Adipocyte (in vitro differentiated cells): ENCODE measurements at places on chromosomes 13 and 19.
A peak's percentile ranks its signal among the peaks of the same experiment; 100 is the strongest.

GRCh38 chr19:34904664-34905527 is 21.8 kb upstream of the ZNF30 start:
- no peak for DNase-seq

DNA sequence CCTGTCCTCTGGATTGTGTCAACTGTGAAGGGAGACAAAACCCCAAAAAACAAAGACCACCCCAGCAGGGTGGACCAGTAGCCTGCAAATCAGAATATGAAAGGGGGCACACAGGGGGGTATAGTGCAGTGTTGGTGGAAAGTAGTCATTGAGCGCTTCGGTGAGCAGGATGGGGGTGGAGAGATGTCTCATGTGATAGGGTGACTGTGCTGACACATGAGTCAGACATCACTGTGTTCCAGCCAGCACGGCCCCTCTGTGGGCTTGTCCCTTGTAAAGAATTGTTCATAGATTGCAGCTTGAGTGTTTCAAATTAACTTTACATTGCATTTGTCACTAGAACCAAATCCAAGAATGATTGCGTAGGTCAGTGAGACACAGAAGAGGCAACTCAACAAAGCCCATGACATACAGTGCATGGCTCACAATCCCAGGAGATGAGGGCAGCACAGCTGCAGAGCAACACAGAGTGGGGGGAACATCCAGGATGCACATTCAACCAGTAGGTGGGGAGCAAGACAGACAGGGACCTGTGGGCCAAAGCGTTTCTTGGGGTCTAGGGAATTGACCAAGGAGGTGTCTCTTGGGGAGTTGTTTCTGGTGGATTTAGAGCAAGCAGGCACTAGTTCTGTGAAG is 7.5 kb downstream of the ZNF440 start:
- peak; percentile 7 for DNase-seq

DNA sequence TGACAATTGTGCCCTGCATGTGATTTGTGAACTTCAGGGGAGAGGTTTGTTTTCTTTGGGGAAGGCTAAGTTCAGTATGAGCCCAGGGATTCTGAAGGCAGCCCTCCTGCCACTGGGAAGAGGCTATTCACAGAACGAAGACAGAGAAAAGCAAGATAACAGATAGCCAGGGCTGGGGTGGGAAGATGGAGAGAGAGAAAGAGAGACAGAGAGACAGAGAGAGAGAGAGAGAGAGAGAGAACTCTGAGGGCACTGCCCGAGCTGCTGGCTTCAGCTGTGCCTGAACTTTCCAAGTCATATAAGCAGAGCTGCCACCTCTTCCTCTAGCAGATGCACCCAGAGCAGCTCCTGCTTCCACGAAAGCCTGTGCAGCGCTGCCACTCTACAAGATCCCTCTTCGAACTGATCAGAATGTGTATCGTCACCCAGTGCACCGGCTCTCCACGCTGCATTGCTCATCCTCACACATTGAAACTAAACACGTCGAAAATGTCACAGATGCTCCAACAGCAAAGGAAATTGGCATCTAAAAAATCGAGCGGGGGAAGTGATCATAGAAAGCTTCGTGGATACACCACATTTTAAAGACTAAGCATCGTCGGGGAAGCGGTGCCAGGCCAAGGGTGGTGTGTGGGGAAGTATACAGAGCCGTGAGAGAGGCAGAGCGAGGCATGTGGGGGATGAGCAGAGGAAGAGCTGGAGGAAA is 81.8 kb upstream of the SIAH3 start:
- DNase-seq = no peak

DNA sequence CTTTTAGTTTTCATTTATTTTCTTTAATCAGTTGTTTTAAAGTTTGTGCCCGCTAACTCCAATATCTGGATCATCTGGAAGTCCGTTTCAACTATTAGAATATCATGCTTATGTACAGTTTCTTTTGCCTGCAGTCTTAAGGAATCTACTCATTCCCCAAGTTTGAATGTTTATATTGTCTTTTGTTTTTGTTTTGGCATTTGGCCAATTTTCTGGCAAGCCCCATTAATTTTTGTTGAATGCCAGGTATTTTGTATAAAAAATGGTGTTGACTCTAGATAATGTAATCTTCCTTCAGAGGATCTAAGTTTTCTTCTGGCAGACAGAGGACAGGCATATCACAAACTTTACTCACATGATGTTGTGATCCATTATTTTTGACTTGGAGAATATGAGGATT is 11.1 kb upstream of the ZNF235 start:
- no peak for DNase-seq

DNA sequence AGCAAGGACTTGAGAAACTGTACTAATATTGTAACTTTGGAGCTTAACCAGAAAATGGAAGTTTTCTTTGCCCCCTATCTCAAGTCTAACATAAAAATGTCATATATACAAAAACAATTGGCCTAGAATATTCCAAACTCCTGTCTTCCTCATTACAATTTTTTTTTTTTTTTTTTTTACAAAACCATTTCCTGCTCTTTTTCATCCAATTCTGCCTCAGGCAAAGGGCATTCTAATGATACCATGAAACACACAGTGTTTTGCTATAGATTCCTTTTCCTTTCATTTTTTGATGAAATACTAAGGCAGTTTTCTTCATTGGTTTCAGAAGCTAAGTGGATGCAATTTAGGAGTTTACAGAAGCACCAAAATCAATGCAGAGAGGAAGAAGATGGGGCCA is 119.7 kb downstream of the LHFPL6 start:
- DNase-seq = peak; percentile 70

DNA sequence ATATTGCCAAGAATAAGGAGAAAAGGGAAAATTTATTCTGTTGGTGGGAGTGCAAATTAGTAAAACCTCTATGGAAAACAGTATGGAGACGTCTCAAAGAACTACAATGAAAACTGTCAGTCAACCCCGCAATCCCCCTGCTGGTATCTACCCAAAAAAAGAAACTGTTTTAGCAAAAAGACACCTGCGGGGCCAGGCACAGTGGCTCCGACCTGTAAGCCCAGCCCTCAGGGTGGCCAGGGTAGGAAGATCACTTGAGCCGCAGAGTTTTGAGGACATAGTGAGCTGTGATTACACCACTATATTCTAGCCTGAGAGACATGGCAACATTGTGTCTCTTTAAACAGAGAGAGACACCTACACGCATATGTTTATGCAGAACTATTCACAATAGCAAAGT is 37.5 kb upstream of the SLITRK1 start:
- DNase-seq = no peak

DNA sequence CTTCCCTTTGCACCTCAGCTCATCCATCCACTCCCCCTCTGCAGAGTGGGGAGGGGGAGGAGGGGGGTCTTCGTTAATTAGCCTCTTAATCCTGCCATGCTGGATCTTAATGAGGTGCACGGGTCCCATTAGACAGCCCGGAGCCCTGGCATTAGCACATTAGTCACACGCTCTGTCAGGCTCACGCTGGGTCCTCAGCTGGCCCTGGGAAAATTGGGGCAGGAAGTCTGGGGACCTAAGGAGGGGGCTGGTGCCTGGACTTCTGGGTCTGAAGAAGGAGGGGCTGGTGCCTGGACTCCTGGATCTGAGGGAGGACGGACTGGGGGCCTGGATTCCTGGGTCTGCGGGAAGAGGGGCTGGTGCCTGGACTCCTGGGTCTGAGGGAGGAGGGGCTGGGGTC is 444 bp upstream of the NCCRP1 start:
- DNase-seq = no peak

- DNase-seq = no peak
Measured at GRCh38 chr19:5132206-5132560, 163.3 kb downstream of the KDM4B start.

DNA sequence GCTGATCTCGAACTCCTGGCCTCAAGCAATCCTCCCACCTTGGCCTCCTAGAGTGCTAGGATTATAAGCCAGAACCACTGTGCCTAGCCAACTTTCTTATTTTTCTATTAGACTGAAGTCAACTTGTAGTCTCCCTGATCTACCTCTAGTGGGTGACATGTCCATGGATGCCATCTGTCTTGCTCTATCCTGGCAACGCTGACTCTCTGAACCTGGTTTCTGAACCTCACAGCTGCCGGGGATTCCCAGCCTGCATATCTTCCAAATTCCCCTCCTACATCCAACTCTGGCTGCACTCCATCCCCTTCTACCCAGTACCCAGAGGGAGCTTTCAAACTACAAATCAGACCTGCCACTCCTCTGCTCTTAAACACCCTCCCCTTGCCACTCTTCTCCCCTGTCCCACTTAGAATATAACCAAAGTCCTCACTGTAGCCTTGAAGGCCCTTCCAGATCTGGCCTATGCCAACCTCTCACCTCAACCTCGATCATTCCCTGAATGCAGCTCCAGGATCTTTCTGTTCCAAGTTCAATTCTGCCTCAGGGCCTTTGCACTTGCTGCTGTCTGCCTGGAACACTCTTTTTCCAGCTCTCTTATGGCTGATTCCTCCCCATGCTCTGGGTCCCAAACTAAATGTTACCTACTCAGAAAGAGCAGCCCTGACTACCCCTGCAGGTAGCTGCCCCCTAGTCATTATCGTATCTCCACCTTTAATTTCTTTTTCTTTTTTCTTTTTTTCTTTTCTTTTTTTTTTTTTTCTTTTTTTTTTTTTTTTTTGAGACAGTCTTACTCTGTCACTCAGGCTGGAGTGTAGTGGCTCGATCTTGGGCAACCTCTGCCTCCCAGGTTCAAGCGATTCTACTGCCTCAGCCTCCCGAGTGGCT is 2.2 kb downstream of the CLIP3 start:
- peak; percentile 25 for DNase-seq

- DNase-seq = no peak
Measured at GRCh38 chr13:49649963-49650312, 21.6 kb downstream of the ARL11 start.

GRCh38 chr19:16328824-16329482 is 4.3 kb downstream of the KLF2 start:
- peak; percentile 45 for DNase-seq

DNA sequence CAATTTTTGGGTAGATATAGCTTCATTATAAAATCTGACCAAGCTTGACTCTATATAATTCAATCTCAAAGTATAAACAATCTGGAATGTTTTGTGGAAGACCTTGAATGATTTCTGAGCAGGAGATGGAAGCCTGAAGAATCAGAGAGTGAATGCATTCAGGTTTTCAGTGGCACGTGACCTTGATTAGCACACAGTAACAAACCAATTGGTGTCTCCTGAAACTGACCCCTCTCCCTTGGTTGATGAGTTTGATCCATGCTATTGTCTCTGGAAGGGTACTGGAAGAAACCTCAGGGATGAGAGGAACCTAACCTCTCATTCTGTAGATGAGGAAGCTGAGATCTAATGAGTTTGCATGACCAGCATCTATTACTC is 39.6 kb downstream of the PCDH8 start:
- no peak for DNase-seq

DNA sequence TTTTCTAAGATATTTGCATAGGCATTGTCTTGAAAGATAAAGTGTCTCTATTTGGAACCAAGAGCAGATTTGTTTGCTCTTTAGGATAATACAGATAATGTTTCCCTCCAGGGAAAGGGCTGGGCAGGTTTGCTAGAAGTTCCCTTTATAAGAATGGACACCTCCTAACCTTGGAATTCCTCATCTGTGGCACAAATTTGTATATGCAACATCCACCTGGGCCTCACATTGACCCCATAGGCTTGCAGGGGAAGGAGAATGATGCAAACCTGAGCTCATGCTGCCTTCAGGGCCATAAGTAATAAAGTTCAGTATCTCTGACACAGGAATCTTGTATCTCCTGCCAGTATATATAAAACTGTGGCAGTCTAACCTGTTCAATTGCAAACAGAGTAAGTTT is 508.4 kb upstream of the MIR17HG start:
- DNase-seq = no peak

GRCh38 chr13:104024416-104025170 is 958.4 kb upstream of the SLC10A2 start:
- no peak for DNase-seq

- peak; percentile 33 for DNase-seq
Measured at GRCh38 chr13:67231289-67232000, 1.3 kb upstream of the PCDH9 start.

- DNase-seq = peak; percentile 89
Measured at GRCh38 chr13:101449790-101450748, 2.4 kb upstream of the ITGBL1 start.

- DNase-seq = no peak
Measured at GRCh38 chr19:15113245-15114152, 6.3 kb downstream of the SYDE1 start.

GRCh38 chr19:6271251-6271650 is 8.5 kb downstream of the MLLT1 start:
- DNase-seq = no peak
